ENCODE measurements at places on chromosomes 2 and 18.

GRCh38 chr2:149732730-149733290, 145.2 kb upstream of the MMADHC start:
- DNase-seq = no peak

DNA sequence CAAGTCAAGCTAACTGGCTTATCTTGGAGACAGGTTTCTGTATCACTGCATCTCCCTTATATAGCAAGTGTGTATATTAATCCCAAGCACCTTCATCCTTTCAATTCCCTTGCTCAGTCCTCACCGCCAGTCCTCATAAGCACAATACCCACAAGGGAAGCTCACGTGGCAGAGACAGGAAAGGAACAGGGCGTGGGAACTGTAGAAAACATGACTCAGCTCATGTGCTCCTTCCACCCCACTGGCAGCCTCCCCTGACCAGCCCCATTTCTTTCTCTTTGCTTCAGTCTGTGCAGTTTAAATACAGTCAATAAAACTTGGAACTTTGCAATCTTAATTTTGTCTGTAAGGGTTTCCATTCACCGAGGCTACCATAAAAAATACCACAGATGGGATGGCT, 36.5 kb upstream of the CDH19 start:
- no peak for DNase-seq

DNA sequence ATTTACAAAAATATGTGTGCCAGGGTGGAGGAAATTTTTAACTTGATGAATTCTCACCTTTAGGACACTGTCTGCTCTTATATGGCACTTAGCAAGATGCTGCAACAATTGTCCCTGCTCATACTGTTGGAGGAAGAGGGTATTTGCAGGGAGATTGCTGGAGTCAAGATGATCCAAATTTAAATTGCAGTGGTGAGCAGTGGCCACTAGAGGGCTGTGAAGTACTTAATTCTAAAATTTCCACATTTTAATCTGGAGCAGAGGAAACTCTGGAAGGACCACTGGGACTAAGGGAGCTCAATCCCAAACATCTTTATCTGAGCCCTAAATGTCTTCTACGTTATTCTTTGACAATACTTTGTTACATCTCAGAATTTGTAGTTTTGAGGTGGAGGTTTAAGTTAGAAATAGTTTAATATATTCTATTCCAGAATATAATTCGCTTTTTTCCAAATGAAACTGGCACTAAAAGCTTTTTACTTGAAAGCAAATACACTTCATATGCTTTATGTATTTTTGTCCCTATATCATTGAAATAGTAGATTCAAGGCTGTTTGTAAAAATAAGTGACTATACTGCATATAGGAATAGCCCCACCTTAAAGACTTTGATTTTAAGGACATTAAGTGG, 33.0 kb upstream of the PTH2R start:
- peak; percentile 41 for DNase-seq

- peak; percentile 75 for DNase-seq
Observed at GRCh38 chr2:233053928-233054784, 6.0 kb upstream of the INPP5D start.

GRCh38 chr18:57812126-57812477, 9.0 kb upstream of the ATP8B1 start:
- DNase-seq = no peak

- DNase-seq = no peak
Observed at GRCh38 chr2:128665113-128665512, 346.4 kb upstream of the HS6ST1 start.

- DNase-seq = no peak
Observed at GRCh38 chr18:33212363-33212762, 228.2 kb downstream of the CCDC178 start.

- DNase-seq = peak; percentile 5
Observed at GRCh38 chr2:165778653-165779451, 15.2 kb downstream of the GALNT3 start.

DNA sequence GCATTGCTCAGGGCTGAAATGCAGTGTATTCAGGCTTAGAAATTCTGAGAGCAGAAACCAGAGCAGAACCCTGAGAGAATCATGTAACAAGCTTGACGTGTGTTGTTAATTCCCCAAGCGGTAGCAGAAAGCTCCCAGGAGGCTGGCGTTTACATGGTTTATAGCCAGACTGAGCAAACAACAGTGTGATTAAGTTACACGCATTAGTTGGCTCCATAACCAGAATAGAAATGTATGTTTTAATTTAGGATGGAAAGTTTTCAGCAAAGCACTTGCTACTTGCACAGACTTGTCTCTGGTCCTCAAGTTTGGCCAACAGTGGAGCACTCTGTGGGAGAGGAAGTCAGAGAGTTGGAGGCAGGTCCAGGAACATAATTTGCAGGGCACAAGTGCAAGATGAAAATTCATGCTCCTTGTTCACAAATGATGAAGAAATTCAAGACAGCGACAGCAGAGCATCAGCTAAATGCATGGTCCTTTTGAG, 69.3 kb downstream of the MAPK4 start:
- no peak for DNase-seq

DNA sequence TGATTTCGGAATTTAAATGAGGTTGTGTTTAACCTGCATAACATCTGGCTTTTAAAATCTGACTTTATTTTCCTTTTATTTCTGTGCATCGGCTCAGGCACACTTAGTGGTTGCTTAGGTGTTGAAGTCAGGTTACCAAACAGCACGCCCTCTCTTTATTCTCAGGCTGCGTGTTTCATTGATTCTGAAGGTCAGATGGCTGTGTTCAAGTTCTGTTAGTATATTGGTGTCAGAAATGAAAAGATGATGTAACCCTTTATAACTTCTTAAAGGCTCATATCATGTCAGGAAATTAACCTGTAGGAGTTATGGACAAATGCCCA, 246.5 kb downstream of the LDLRAD4 start:
- no peak for DNase-seq

DNA sequence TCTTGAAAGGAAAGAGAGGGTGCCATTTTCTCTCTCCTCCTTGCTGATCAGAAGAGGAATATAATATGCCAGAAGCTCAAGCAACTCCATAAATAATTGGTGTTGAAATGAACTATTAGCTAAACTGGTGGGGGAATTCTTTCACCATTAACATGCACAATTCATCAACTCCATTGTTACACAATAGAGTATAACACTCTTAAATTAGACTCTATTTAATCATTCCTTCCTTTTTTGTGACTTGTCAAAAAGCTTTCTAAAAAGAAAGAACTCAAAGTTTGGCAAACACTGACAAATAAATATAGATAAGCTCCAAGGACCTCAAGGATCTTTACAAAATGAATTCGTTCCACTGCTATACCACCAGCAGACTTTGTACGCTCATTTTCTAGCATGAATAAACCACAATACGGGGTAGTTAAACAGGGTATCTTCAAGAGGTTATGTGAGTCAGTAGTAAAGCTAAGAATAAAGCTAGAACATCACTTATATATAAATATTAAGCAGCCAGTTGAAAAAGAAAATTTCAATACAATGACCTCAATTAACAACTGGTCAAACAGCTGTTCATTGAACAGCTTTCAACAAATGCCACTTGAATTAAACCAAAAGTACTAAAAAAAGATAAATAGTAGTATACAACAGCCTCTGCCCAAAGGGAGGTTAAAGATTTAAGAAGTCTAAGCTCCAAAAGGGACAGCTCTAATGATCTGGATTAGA, 6.4 kb downstream of the TRAK2 start:
- DNase-seq = no peak

- DNase-seq = no peak
Observed at GRCh38 chr2:149470046-149470445, 117.5 kb downstream of the MMADHC start.

DNA sequence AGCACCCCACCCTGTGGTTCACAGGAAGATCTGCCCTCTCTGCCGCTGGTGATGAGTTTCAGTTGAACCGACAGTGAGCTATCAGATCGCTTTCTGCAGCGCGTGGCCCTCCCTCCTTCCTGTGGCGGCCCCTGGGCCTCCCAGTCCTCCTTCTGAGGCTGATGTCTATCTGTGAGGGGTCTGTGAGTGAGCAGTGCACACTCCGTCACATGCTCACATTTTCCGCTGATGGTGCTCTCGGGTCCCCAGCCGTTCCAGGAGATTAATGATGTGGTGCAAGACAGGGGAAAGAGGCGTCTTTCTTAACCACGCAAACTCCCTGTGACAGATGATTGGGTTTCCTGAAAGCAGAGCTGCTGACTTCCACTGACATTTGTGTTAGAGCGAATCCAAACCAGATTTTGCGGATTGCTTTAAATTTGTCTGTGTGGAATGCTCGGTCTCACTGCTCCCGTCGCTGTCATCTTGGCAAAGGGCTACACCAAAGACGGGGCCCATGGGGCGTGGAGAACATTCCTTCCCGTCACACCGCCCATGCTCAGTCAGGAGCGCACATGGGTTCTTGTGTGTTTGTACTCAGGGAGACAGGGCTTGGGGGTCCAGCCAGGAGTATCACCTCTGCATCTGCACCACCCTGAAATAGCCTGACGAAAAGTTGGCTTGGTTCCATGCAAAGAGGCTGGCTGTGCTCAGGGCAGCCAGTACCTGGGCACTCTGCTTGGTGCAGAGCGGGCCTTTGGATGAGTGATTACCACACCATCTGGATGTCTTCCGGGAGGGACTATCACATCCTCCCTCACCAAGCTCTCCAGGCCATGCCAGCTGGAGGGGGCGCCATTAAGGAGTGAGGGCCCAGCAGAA, 154.7 kb upstream of the HS6ST1 start:
- DNase-seq = peak; percentile 51

- DNase-seq = no peak
Observed at GRCh38 chr2:217383620-217384019, 523.8 kb upstream of the TNP1 start.

All from BE2C (cell line).